ENCODE measurements at places on chromosomes 6 and 20.

GRCh38 chr6:157999168-158000051 is 17.7 kb downstream of the SYNJ2 start:
- DNase-seq, result no peak

- DNase-seq, result no peak
Observed at GRCh38 chr20:32583581-32584070, 1.5 kb downstream of the NOL4L start.

DNA sequence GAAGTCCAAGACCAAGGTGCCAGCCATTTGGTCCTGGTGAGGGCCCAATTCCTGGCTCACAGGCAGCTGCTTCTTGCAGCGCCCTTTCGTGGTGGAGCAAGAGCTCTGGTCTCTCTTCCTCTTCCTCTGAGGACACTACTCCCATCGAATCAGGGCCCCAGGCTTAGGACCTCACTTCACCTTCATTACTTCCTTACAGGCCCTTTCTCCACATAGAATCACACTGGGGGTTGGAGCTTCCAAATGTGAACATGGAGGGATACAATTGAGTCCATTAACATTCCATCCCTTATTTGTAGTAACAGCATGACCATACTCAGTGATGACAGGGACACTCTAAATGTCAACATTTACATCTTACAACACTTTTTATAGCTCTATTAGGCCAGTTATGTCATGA is 2.3 kb downstream of the RAMACL start:
- DNase-seq, result no peak

- no peak for DNase-seq
Observed at GRCh38 chr6:108777536-108777935, 70.7 kb upstream of the ARMC2 start.

- DNase-seq, result no peak
Observed at GRCh38 chr6:79782792-79783580, 151.9 kb downstream of the SH3BGRL2 start.

DNA sequence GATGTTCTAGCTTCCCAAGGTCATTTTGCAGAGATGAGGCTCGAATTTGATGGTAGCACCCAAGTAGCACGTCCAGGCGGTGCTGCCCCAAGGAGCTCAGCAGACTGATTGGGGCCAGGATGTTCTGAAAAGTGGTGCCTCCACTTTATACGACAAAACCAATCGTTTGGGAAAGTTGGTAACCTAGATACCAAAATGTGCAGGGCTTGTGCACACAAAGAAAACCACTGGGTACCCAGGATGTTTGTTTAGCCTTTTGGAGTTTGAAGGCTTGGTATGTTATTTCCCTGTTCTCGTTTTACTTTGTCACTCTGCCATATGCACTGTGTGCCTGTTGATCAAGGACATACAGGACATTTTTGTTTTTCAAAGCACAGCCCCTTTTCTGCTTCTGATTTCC is 40.7 kb upstream of the PBOV1 start:
- no peak for DNase-seq

GRCh38 chr20:48604936-48605335 is 222.9 kb downstream of the PREX1 start:
- no peak for DNase-seq

- DNase-seq, result no peak
Observed at GRCh38 chr6:21348504-21349195, 244.9 kb upstream of the SOX4 start.

GRCh38 chr20:57876163-57876562 is 166.3 kb upstream of the PMEPA1 start:
- DNase-seq, result no peak

- DNase-seq, result no peak
Observed at GRCh38 chr6:157842212-157842611, 19.2 kb downstream of the SNX9 start.

GRCh38 chr6:81126150-81126549 is 626.3 kb downstream of the TENT5A start:
- DNase-seq, result no peak
